Stimulated activated CD8-positive, alpha-beta memory T cell treated with anti-CD3 and anti-CD28 coated beads, Interleukin-4, amount 100 ng/mL, for 4 hours (primary cell): ENCODE measurements at places on chromosomes 6 and 20.

DNA sequence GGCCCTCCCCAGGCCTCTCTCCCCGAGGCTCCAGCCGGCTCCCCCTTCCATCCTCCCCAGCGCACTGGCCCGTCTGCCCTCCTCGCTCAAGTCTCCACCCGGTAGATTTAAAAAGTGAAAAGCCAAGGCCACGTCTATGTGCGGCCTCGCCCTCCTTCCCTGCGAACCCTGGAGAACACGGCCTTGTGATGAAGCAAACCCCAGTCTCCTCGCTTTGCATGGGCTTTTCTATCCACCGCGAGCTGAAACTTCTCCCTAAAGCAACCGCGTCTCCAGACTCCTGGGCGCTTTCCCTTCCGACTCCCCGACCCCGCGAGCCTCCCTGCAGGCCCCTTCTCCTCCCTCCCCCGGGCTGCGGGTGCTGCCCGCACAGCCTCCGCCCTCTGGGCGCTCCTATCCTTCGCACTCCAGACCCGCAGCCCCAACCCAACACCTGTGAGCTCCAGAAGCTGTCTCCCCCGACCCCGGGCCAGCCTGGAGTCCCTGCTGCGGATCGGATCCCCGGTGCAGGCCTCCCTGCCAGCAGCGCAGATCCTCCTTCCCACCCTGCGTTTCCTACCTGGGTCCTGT lies 265.2 kb upstream of the QKI start:
- DNase-seq: no peak

DNA sequence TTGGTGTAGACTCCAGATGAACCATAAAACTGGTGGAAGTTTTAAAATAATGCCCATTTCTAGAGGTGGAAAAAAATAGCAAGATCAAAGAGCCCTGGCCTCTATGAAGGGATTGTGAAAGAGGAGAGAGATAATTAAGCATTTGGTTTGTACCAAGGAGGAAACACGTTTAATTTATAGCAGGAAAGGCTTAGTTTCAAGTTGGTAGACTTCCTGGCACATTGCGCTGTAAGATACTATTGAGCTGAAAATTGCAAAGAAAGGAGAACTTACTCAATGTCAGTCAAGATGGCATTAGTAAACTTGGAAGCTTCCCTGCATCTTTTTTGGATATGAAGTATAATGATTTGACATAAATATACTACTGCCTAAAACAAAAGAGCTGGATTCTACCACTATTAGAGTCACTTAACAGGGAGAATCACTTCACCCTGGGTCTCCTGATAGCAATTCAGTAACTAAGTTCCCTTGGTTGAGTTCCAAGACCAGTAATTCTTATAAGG lies 24.4 kb downstream of the MARCKS start:
- DNase-seq: no peak

DNA sequence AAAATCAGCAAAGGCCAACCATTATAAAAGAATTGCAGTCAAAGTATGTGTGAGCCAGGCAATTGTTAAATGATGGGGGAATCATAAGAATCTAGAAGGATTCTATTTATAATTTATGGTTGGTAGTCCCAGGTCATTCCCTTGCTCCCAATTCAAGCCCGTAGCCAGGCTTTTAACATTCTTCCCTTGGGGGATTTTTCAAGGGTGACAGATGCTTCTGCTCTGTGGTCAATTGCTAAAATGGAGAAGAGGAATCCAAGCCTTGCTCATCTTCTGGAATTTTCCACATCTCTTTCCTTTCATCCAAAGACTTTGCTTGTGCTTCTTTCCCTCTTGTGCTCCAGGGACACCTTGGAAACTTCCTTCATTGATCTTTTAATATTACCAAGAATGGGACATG lies 18.0 kb upstream of the BCAS1 start:
- no peak for DNase-seq

DNA sequence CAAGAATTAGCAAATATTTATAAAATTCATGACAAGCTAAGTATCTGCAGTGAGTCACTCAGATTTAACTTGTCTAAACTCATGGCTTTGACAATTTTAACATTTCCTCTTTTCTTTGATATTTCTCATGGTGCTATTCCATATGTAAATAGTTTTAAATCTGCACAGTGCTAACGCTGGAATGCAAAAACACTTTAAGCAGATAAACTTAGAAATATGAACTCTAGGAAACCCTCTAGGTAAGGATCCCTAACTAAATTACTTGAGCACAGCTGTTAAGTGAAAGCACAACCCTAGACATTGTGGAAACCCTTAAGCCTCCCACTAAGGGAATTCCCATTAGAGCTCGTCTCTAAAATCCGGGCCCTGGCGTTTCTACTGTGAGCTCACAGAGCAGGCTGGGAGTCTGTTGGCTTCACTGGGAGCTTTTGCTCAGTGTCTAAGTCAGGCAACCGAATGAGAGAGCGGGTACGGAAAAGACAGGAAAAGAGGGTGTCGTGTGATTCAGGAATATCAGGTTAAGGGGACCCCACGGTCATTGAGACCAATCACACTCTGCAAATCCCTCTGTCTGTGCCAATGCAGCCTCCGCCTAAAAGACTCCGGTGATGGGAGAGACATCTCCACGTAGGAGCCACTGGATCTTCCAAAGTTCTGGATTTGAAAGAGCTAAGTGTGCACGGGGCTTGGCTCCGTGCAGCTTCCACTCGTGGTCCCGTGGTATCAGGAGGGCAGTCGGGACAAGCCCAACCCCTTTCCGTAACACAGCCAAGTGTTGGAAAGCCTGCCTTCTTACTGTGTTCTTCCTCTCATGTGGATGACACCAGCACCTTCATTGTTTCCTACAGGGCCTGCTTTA lies 112.3 kb upstream of the RPS6KA2 start:
- no peak for DNase-seq

DNA sequence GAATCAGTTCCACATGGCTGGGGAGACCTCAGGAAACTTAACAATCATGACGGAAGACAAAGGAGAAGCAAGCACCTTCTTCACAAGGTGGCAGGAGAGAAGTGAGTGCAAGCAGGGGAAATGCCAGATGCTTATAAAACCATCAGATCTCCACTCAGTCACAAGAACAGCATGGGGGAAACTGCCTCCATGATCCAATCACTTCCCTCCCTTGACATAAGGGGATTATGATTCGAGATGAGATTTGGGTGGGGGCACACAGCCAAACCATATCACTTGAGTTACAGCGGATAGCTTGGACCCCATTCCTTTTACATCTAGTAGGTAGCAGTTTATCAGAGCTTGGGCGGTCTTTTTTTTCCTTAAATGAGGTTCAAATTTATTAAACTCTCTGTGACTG lies 19.1 kb downstream of the AFDN start:
- no peak for DNase-seq

DNA sequence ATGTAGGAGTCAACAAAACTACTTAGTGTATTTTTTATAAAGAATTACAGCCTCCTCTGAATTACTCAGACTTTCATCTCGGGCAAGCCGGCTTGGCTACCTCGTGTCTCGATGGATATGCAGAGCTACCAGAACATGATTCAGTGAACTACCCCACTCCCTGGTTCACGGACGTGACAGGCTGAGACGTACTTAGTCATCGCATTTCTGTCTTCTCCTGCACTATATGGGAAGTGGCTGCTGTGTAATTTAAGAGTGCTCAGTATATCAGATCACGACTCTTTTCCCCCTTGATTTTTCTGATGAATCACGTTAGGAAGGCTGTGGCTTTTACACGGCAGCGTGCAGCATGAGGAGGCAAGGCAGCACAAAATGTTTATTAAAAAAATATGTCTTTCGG lies 302.7 kb upstream of the ZFP64 start:
- DNase-seq: peak; percentile 14
